ENCODE measurements at places on chromosomes 1 and 21. TPM values are rescaled to one million over a fixed set of nuclear protein-coding genes. Genes with fewer than 3 reads are reported as not detected.

DNA sequence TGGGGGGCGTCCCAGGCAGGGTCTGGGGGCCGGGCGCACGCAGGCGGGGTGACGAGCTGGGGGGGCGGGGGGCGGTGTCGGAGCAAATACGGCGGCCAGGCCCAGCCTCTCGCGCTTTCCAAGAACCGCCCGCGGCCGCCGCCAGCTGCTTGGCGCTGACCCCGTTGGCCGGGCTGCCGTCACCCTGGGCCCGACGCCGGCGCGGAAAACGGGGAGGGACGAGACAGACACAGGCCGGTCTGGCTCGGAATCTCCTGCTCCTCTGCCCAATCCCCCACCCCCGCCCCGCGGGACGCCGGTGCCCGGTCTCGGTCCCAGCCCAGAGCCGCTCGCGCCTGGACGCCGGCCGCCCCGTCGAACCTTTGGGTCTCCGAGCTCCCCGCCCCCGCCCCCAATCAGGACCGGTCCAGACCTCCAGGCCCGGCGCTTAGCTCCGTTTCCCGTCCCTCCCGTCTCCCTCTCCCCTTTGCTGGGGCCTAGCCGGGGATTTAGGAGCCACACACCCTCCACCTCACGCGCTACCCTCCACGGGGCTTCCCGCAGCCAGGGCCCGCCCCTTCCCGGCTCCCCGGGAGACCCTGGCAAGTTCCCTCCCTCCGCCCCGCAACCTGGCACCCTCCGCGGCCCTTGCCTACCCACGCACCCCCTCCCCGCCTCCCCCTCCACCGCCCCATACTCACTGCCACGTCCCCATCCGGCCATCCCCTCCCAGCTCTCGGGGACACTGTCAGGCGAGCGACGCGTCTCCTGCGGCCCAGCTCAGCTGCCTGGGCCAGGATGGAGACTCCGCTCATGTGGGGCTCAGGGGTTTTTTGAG lies 800 bp upstream of the MMP23B start:
- peaks cover 8% of the 10 kb centered on the region for H3K27me3 ChIP-seq
- H3K36me3 ChIP-seq, result no peaks in the 10 kb centered on the region
- H3K4me1 ChIP-seq, result no peaks in the 10 kb centered on the region
- no peak overlapping the region for H3K27ac ChIP-seq
- H3K4me3 ChIP-seq, result no peak overlapping the region

- no peaks in the 10 kb centered on the region for H3K27me3 ChIP-seq
- H3K4me3 ChIP-seq, result no peak overlapping the region
- no peaks in the 10 kb centered on the region for H3K36me3 ChIP-seq
- H3K27ac ChIP-seq, result no peak overlapping the region
Measured at GRCh38 chr1:105608713-105609112, 1447.8 kb upstream of the PRMT6 start.

Gene LELP1
- not detected for total RNA-seq

DNA sequence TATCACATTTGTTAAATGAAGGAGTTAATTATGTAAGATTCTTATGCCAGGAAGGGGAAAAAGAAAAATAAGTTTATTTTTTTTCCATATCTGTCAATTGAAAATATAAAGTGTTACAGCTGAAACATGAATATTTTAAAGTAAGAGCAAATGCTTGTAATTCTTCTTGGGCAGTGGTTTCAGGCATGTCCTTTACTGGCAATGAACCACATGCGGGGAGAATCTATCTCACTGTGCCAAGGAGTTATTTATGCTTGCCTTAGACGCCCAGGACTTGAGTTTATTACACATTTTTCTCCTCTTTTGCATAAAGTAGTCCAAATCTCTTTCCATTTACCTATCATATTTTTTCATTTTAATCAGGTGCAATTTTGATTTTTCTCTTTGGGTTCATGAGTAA lies 207.8 kb upstream of the NRIP1 start:
- no peak overlapping the region for H3K4me3 ChIP-seq
- H3K27me3 ChIP-seq, result no peaks in the 10 kb centered on the region
- H3K36me3 ChIP-seq, result no peaks in the 10 kb centered on the region
- DNase-seq, result no peak
- no peaks in the 10 kb centered on the region for H3K4me1 ChIP-seq
- no peak overlapping the region for H3K27ac ChIP-seq

DNA sequence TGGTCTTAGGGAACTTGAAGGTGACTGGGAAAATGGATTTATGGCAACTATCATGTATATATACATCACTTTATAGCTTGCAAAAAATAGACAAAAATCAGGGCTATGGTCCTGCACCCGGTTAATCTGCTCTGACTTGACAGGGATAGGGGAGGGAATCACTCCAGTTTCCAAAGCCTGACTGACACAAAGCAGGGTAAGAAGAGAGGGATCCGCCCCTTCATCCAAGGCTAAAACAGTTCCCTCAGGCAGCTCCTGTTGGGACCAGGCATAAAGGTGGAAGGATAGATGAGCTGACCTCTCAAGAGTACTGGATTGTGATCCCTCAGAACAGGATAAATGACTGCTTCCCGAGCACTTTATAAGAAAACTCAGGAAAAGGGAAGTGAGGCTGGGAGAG lies 1.4 kb downstream of the PBXIP1 start:
- no peak overlapping the region for H3K27ac ChIP-seq
- DNase-seq, result peak; percentile 15
- H3K4me3 ChIP-seq, result no peak overlapping the region
- H3K4me1 ChIP-seq, result peaks cover 22% of the 10 kb centered on the region
- peaks cover 13% of the 10 kb centered on the region for H3K36me3 ChIP-seq

Gene INSRR
- 0.29 TPM for total RNA-seq

GRCh38 chr1:220497220-220497947 lies 30.6 kb upstream of the MARK1 start:
- H3K4me3 ChIP-seq, result no peak overlapping the region
- H3K27ac ChIP-seq, result no peak overlapping the region
- no peaks in the 10 kb centered on the region for H3K36me3 ChIP-seq
- DNase-seq, result no peak
- H3K27me3 ChIP-seq, result no peaks in the 10 kb centered on the region

DNA sequence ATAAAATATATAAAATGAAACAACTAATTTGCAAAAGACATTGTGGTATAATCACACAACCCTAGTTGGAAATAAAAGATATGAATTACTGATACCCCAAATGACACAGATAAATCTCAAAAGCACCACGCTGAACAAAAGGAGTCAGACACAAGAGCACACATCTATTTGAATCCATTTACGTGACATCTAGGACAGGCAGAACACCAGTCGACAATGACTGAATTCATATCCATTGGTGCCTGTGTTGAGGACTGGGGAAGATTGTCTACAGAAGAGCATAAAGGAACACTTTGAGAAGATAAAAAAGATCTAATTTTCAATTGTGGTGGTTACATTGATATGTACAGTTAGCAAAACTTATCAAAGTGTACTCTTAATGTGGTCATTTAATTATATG lies 874.1 kb downstream of the LTN1 start:
- H3K27ac ChIP-seq, result no peak overlapping the region
- no peaks in the 10 kb centered on the region for H3K27me3 ChIP-seq
- DNase-seq, result no peak
- no peak overlapping the region for H3K4me3 ChIP-seq
- H3K4me1 ChIP-seq, result no peaks in the 10 kb centered on the region

DNA sequence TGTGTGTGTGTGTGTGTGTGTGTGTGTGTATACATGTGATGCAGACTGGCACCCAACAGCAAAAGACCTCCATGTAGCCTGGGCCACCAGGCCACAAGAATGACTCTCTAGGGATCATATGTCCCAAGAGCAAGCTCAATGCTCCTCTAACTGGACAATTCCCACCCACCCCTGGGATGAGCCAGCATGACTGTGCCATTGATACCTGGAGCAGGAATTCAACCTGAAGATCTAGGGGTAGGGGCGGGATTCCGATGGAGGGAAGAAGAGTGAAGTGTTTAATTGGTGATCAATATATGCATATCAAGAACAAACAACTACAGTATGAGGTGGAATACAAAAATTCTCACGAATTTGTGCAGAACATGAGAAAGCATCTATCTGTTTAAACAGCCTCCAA lies 136.2 kb downstream of the PSMG1 start:
- no peaks in the 10 kb centered on the region for H3K27me3 ChIP-seq
- no peak overlapping the region for H3K27ac ChIP-seq
- no peak overlapping the region for H3K4me3 ChIP-seq
- no peak for DNase-seq
- no peaks in the 10 kb centered on the region for H3K36me3 ChIP-seq
- H3K4me1 ChIP-seq, result peaks cover 12% of the 10 kb centered on the region

- no peak for DNase-seq
- H3K4me1 ChIP-seq, result no peaks in the 10 kb centered on the region
- H3K4me3 ChIP-seq, result no peak overlapping the region
- H3K27ac ChIP-seq, result no peak overlapping the region
- H3K36me3 ChIP-seq, result no peaks in the 10 kb centered on the region
- no peaks in the 10 kb centered on the region for H3K27me3 ChIP-seq
Measured at GRCh38 chr1:33762109-33762830, 101.6 kb upstream of the HMGB4 start.

Gene SMIM1
- total RNA-seq, result not detected

- no peak within 1 kb of the TSS for H3K27ac ChIP-seq
- H3K27me3 ChIP-seq, result no peaks in the 10 kb centered on the region
- no peaks in the 10 kb centered on the region for H3K36me3 ChIP-seq
- peak; percentile 58 for DNase-seq
Measured at GRCh38 chr1:150981805-150982712, at the start of gene ANXA9. Gene ANXA9 (plus strand): TSS chr1:150982292. CDS start chr1:150983106, 814 bp downstream.

Gene RAVER2
- 16.5 TPM for total RNA-seq

DNA sequence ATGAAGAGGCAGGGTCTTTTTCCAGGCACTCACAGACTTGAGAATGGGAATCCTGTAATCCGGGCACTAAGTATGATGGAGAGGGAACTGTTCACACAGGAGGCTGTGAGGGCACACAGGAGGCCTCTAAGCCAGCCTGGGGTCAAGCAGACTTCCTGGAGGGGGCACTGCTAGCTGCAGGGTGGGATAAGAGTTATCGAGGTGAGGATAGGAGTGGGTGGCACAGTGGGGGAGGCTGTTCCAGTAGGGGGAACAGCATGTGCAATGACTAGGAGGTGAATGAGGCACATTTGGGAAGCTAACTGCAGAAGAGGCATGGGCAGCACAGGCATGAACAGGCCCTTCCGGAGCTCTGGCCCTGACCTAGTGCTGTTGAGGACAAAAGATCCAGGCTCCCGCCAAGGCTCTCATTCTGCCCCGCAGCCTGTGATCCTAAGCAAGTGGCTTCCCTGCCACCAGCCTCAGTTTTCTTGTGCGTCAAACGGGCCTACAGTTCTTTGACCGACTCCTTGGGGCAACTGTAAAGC lies 216.7 kb downstream of the TRABD2B start:
- no peak overlapping the region for H3K27ac ChIP-seq
- H3K4me3 ChIP-seq, result no peak overlapping the region

GRCh38 chr1:6355621-6356020 lies 37.9 kb downstream of the ACOT7 start:
- no peaks in the 10 kb centered on the region for H3K27me3 ChIP-seq
- H3K4me1 ChIP-seq, result peaks cover 22% of the 10 kb centered on the region
- no peak for DNase-seq
- H3K27ac ChIP-seq, result no peak overlapping the region
- H3K36me3 ChIP-seq, result no peaks in the 10 kb centered on the region

GRCh38 chr1:211579440-211580302 lies 710 bp upstream of the SLC30A1 start:
- peaks cover 48% of the 10 kb centered on the region for H3K4me1 ChIP-seq
- no peaks in the 10 kb centered on the region for H3K27me3 ChIP-seq
- DNase-seq, result peak; percentile 90
- H3K4me3 ChIP-seq, result peak overlapping the region; percentile 97
- peaks cover 14% of the 10 kb centered on the region for H3K36me3 ChIP-seq
- H3K27ac ChIP-seq, result peak overlapping the region; percentile 73

- peak overlapping the region; percentile 82 for H3K27ac ChIP-seq
- H3K36me3 ChIP-seq, result no peaks in the 10 kb centered on the region
- DNase-seq, result peak; percentile 49
Measured at GRCh38 chr1:234956821-234957329, 171.8 kb downstream of the TOMM20 start.

Gene NDUFS2
- total RNA-seq, result 130 TPM

Gene LENEP
- 0.88 TPM for total RNA-seq

GRCh38 chr1:239922778-239923522 lies 168.7 kb upstream of the FMN2 start:
- DNase-seq, result no peak
- H3K27me3 ChIP-seq, result peaks cover 13% of the 10 kb centered on the region
- H3K36me3 ChIP-seq, result no peaks in the 10 kb centered on the region
- H3K4me1 ChIP-seq, result no peaks in the 10 kb centered on the region
- H3K27ac ChIP-seq, result no peak overlapping the region

- no peaks in the 10 kb centered on the region for H3K36me3 ChIP-seq
- H3K4me3 ChIP-seq, result no peak overlapping the region
- DNase-seq, result peak; percentile 18
- peaks cover 10% of the 10 kb centered on the region for H3K4me1 ChIP-seq
- H3K27me3 ChIP-seq, result peaks cover 20% of the 10 kb centered on the region
Measured at GRCh38 chr1:244100704-244101453, 49.8 kb downstream of the ZBTB18 start.

GRCh38 chr1:86636898-86637297 lies 67.5 kb upstream of the SH3GLB1 start:
- peaks cover 3% of the 10 kb centered on the region for H3K27me3 ChIP-seq
- no peak overlapping the region for H3K27ac ChIP-seq
- H3K36me3 ChIP-seq, result no peaks in the 10 kb centered on the region
- H3K4me1 ChIP-seq, result no peaks in the 10 kb centered on the region
- no peak for DNase-seq

Gene AIM2
- total RNA-seq, result 0.59 TPM

DNA sequence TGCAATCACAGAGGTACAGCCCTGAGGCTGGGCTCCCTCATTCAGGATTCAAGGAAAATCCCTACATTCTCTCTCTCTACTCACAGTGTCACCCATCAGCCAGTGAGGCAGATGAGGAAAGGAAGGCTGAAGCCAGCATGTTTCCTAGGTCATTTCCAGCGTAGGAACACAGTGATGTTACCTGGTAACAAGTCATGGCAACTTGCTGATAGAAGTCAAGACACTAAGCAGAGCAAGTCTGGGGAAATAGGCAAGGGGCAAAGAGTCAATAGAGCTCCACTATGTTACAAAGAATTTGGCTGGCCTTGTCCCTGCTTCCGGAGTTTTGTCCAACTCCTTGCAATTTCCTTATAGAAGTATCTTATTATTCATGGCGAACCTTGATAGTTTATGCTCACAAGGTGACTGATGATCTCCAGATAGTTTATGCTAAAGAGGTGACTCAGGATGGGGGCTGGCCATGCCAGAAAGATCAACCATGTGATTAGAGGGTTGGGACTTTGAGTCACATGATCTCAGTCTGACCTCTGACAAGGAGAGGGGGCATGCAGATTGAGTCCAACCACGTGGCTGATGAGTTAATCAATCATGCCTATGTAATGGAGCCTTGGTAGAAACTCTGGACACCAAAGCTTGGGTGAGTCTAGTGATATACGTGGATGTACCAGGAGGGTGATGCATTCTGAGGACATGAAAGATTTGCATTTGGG lies 51.1 kb downstream of the SUSD4 start:
- peaks cover 6% of the 10 kb centered on the region for H3K27me3 ChIP-seq
- H3K27ac ChIP-seq, result no peak overlapping the region
- no peaks in the 10 kb centered on the region for H3K4me1 ChIP-seq
- no peaks in the 10 kb centered on the region for H3K36me3 ChIP-seq
- H3K4me3 ChIP-seq, result no peak overlapping the region

DNA sequence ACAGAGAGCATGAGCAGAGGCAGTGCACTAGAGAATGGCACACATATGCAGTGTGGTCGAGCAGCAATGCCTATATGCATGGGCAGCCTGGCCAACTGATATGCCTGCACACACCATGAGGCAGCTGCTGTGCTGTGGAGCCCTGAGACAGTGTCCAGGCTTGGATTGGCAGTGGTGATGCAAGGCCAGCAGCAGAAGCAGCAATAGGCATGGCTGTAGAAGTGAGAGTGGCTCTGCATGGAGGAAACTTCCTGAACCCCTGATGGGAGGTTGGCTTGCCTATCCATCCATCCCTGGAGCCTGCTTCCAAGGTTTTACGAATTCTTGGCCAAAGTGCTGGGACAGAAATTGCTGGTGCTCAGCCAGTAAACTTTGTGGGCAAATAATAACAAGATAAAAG lies 89.7 kb downstream of the DIRAS3 start:
- no peak overlapping the region for H3K27ac ChIP-seq
- DNase-seq, result no peak
- H3K4me3 ChIP-seq, result no peak overlapping the region
- H3K27me3 ChIP-seq, result no peaks in the 10 kb centered on the region
- no peaks in the 10 kb centered on the region for H3K4me1 ChIP-seq
